Naive thymus-derived CD4-positive, alpha-beta T cell (primary cell): ENCODE measurements at places on chromosomes 2 and 18. TPM values are rescaled to one million over a fixed set of nuclear protein-coding genes. Genes with fewer than 3 reads are reported as not detected.
A peak's percentile ranks its signal among the peaks of the same experiment; 100 is the strongest.

Gene MRPL33
- total RNA-seq = 39.4 TPM

Gene NTSR2
- total RNA-seq = not detected

Gene GKN2
- total RNA-seq = not detected

Gene LAMA3
- total RNA-seq = 0.22 and 0.53 TPM in 2 replicates

Gene GPAT2
- total RNA-seq = 4.0 TPM

Gene TMEM198
- total RNA-seq = 0.48 and 0.97 TPM in 2 replicates

Gene IL36RN
- 0.07 TPM in 1 of 2 replicates, not detected in the other for total RNA-seq

Gene TBR1
- total RNA-seq = not detected

Gene OTOS
- not detected for total RNA-seq

Gene OR6B2
- not detected for total RNA-seq

Gene OTX1
- not detected for total RNA-seq

DNA sequence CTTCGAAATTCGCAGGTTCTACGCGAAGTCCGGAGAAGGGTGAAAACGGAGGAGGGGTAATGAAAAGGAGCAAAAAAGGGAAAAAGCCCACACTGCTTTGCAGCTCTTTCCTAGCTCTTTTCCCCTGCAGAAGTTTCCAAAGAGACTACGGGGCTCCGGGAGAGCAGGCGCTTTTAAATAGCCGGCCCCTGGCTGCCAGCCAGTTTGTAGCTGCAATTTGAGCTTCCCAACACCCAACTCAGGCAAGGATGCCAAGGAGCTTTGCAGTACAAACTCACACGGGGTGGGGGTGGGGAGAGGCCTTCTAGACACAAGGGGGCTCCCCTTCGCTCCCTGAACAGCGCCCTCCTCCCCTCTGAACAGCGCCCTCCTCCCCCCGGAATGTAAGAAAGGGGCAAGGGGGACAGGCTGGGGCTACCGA lies at the start of gene IGFBP5:
TSS of gene IGFBP5 (minus strand) at position 149 of the 421 bp plus-strand sequence. CDS start 774 bp downstream, outside the sequence.
- DNase-seq = no peak
- no peak within 1 kb of the TSS for H3K27ac ChIP-seq
- H3K4me1 ChIP-seq = peaks cover 28% of the 10 kb centered on the region
- peaks cover 3% of the 10 kb centered on the region for H3K27me3 ChIP-seq
- no peaks in the 10 kb centered on the region for H3K36me3 ChIP-seq

DNA sequence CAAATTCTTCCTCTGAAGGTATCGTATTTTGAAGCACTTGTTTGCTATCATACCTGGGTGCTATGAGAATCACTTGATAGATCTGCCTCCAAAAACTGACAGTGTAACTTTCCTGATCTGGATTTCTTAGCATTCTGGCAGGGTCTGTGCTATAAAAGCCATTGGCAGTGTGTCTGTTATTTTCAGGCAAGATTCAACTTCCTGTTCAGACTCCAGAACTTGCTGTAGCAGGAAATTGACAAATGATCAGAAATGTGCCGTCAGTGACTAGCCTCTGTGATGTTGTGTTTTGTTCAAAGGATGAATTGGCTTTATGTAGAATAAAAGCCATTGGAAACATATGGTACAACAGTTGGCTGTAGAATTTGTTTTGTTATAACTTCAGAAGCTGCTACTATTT lies 273.3 kb downstream of the PTPRM start:
- no peaks in the 10 kb centered on the region for H3K36me3 ChIP-seq
- H3K4me1 ChIP-seq = no peaks in the 10 kb centered on the region
- H3K27me3 ChIP-seq = no peaks in the 10 kb centered on the region
- no peak overlapping the region for H3K27ac ChIP-seq

DNA sequence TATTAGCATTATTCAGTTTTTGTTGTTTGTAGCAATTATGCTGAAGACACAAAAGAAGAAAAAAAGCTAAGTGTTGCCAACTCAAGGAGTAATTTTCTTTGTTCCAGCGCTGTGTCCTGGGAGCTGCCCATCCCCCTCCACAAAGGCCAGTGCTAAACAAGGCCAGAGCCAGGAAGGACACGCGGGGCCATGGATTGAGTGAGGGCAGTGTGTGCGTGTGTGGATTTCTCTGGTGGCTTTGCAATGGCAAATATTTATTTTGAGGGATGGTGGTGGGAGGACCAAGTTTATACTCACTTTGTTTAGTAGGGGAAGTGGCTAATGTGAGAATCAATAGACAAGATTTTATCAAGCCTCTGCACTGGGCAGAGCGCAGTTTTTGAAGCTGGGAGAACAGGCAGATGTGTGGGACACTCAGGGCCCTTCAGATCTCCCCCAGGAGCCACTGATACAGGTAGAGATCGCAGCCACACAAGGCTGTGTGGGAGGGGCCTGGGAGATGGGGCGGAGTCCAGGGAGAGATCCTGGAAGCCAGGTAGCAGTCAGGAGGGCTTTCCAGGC lies 11.4 kb downstream of the AGAP1 start:
- H3K4me1 ChIP-seq = peaks cover 5% of the 10 kb centered on the region
- no peak for DNase-seq
- no peaks in the 10 kb centered on the region for H3K36me3 ChIP-seq

- H3K4me1 ChIP-seq = peaks cover 54% of the 10 kb centered on the region
- H3K36me3 ChIP-seq = no peaks in the 10 kb centered on the region
- no peak overlapping the region for H3K4me3 ChIP-seq
- DNase-seq = no peak
These were observed 16.7 kb downstream of the ANKRD12 start for GRCh38 chr18:9153256-9153655.

- H3K27ac ChIP-seq = no peak overlapping the region
- H3K27me3 ChIP-seq = no peaks in the 10 kb centered on the region
- H3K4me1 ChIP-seq = no peaks in the 10 kb centered on the region
- DNase-seq = no peak
These were observed 41.5 kb downstream of the MARCHF7 start for GRCh38 chr2:159753797-159754196.

GRCh38 chr2:39954346-39954745 lies 175.3 kb upstream of the THUMPD2 start:
- H3K27me3 ChIP-seq = no peaks in the 10 kb centered on the region
- no peaks in the 10 kb centered on the region for H3K4me1 ChIP-seq
- no peak overlapping the region for H3K27ac ChIP-seq
- H3K4me3 ChIP-seq = no peak overlapping the region
- H3K36me3 ChIP-seq = no peaks in the 10 kb centered on the region

GRCh38 chr2:96549967-96550786 lies 13.6 kb downstream of the ARID5A start:
- peaks cover 31% of the 10 kb centered on the region for H3K4me1 ChIP-seq
- H3K27ac ChIP-seq = no peak overlapping the region

DNA sequence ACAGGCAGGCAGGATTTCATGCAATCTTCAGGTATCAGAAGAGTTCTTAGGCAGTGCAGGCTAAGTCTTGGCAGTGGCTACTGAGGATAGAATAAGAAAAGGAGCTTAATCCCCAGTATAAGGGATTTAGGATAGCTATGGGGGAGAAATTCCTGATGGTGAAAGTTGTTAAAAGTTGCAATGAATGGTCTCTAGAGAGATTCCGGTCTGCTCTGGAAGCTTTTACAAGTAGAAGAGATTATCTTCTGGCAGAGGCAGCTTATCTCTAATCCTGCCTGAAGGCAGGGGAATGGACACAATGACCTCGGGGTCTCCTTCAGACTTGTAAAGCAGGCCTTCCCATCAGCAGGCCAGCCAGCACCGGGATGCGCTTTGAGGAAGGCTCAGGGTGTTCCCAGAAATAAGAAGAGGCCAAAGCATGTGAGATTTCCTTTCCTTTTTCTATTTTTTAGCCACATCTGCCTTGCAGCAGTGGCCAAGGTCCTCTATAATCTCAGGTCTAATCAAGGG lies 253.9 kb upstream of the KLHL29 start:
- DNase-seq = no peak
- no peak overlapping the region for H3K4me3 ChIP-seq
- H3K36me3 ChIP-seq = no peaks in the 10 kb centered on the region
- no peaks in the 10 kb centered on the region for H3K4me1 ChIP-seq
- no peak overlapping the region for H3K27ac ChIP-seq
- no peaks in the 10 kb centered on the region for H3K27me3 ChIP-seq

DNA sequence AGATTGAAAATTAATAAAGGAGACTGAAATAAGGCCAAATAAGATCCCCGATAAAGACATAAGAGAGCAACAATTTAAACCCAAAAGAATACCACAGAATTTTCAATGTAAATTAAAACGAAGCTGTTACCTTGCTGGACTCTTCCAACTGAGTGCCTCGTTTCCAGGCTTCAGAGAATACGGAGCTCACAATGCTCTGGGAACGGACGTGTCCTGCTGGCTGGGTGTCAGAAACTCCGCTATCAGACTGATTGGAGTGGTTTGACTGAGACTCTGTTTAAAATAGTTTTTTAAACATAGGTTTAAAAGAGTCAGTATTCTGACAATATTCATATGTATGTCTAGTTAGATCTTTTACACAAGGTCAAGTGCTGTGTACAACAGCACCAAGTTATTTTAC lies 90.4 kb downstream of the RAPH1 start:
- DNase-seq = no peak
- H3K27ac ChIP-seq = no peak overlapping the region
- H3K4me3 ChIP-seq = no peak overlapping the region

DNA sequence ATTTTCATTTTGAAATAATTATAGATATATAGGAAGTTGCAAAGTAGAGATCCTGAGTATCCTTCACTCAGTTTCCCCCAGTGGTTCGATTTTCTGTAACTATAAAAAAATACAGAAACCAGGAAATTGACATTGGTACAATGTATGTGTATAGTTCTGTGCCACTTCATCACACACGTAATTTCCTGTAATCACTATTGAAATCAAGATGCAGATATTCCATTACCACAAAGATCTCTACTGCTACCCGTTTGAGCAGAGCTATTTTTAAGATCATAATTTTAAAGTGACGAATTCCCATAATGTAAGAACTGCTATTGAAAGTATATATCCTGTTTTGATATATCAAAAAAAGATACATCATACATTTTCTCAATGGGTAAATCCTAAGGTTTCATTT lies 142.3 kb downstream of the BABAM2 start:
- no peak overlapping the region for H3K4me3 ChIP-seq
- DNase-seq = no peak
- no peaks in the 10 kb centered on the region for H3K4me1 ChIP-seq
- H3K27ac ChIP-seq = no peak overlapping the region
- H3K36me3 ChIP-seq = no peaks in the 10 kb centered on the region

DNA sequence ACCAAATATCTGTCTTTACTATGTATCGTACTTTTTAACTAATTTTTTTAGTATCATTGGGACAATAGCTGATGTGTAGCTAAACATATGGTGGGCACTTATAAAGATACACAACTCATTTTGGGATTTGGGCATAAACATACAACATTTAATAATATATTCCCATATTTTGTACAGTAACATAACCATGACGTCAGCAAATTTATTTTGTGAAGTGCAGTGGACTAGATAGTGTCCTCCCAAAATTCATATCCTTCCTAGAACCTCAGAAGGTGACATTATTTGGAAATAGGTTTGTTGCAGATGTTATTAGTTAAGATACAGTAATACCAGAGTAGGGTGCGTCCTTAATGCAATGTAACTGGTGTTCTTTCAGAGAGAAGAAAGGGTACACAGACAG lies 356.7 kb downstream of the CDH7 start:
- DNase-seq = no peak
- no peaks in the 10 kb centered on the region for H3K4me1 ChIP-seq
- H3K4me3 ChIP-seq = no peak overlapping the region
- no peaks in the 10 kb centered on the region for H3K27me3 ChIP-seq

DNA sequence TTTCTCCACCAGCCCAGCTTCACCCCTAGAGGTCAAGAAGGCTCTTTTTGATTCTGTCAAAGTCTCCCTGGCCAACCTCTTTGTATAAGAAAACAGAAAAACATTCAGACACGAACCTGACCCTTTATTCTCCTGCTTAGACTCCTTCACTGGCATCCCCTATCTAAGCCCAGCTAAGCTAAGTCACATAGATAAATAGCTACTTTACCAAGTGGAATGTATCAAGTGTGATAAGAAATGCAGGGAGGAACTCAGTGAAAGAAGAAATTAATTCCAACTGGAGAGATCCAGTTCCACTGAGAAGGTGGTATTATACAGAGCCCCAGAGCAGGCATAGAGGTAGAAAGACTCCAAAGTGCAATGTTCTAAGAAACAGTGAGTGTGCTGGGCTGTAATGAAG lies 489.5 kb downstream of the TNS1 start:
- DNase-seq = no peak
- H3K27me3 ChIP-seq = no peaks in the 10 kb centered on the region
- H3K4me1 ChIP-seq = no peaks in the 10 kb centered on the region
- H3K27ac ChIP-seq = no peak overlapping the region

DNA sequence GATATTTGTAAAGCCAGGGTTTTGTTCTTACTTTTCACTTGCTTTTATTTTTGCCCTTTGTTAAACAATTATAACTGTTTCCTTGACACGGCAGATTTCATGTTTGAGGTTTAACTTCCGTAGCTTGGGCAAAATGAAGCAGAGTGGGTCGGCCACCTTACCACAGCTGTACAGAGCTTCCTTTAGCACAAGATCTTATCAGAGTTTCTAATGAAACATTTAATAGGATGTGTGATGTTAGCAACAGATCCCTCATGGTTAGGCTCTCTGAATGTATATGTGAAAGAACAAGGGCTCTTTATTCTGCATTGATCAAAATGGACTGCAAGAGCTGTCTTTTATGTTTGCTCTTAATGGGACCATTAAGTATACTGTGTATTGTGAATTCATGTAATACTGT lies 22.3 kb downstream of the RNF125 start:
- H3K27me3 ChIP-seq = no peaks in the 10 kb centered on the region
- peak overlapping the region; percentile 12 for H3K4me3 ChIP-seq
- peaks cover 45% of the 10 kb centered on the region for H3K36me3 ChIP-seq
- H3K27ac ChIP-seq = peak overlapping the region; percentile 1

GRCh38 chr18:46073474-46074331 lies 1.6 kb upstream of the PSTPIP2 start:
- H3K36me3 ChIP-seq = no peaks in the 10 kb centered on the region
- DNase-seq = peak; percentile 54
- H3K4me3 ChIP-seq = peak overlapping the region; percentile 23
- no peaks in the 10 kb centered on the region for H3K27me3 ChIP-seq
- no peak overlapping the region for H3K27ac ChIP-seq

- no peak for DNase-seq
- no peaks in the 10 kb centered on the region for H3K36me3 ChIP-seq
- H3K4me1 ChIP-seq = no peaks in the 10 kb centered on the region
- no peak overlapping the region for H3K4me3 ChIP-seq
- H3K27me3 ChIP-seq = no peaks in the 10 kb centered on the region
These were observed 176.9 kb upstream of the MC4R start for GRCh38 chr18:60549338-60549960.

GRCh38 chr2:230564805-230565779 lies 147.6 kb upstream of the CAB39 start:
- no peak for DNase-seq
- no peaks in the 10 kb centered on the region for H3K4me1 ChIP-seq
- no peaks in the 10 kb centered on the region for H3K36me3 ChIP-seq

DNA sequence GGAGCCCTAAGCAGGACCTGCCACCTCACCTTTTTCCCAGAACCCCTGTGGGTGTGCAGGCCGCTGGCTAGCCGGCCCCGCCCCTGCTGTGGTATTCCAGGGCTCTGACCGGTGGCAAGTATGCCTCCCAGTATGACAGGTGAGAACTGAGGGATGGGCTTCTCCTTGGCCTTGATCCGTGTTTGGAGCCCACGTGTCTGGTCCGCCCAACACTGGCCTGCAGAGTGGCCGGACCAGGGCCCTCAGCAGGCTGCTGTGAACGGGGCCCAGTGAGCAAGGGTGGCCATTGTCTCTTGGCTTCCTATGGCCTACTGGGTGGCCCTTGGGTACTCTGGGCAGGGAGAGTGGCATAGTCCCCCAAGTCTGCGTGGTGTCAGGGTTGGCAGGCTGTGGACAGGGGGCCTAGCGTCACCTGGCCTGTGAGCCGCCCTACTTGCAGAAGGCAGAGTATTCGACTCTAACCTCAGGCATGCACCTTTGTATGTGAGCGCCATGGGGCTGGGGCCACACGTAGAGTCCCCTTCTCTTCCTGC lies 1.8 kb downstream of the RNPEPL1 start:
- no peaks in the 10 kb centered on the region for H3K27me3 ChIP-seq

- peaks cover 3% of the 10 kb centered on the region for H3K4me1 ChIP-seq
- no peaks in the 10 kb centered on the region for H3K36me3 ChIP-seq
- H3K27me3 ChIP-seq = no peaks in the 10 kb centered on the region
- DNase-seq = no peak
- H3K4me3 ChIP-seq = no peak overlapping the region
These were observed 36.2 kb downstream of the POU3F3 start for GRCh38 chr2:104889960-104890684.
